ENCODE measurements at places on chromosomes 2 and 18.
A peak's percentile ranks its signal among the peaks of the same experiment; 100 is the strongest.

DNA sequence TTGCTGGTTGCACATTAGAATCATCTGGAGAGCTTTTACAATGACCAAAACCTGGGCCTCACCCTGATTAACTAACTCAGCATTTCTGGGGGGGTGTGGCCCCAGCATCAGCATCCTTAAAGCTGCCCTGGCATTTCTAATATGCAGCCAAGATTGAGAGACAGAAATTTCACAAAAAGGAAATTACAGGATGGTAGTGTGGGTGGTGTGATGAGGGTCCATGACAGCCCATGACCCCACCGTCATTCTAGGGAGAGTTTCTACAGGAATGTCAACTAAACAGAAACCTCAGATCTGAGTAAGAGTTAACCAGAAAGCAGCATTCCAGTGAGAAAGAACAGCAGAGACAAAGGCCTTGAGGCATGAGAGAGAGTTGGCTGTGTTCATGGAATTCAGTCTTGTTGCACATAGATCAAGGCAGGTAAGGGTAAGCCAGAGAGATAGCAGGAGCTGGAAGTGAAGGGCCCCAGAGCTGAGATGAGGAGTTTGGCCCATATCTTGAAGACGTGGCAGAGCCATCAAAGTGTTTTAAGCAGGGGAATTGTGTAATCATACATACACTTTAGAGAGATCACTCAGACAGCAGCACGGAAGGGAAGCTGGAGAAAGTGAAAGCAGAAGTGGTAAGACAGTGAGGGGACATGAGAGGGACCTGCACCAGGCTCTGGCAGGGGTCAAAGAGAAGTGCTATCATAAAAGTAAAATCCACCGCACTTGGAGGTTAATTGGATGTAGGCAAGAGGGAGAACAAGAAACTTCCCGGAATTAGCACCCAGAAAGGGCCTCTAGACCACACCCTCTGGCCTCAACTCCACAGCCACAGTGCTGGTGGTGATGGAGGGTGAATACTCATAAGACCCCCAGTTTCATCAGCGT, 7.8 kb upstream of the TRABD2A start:
- no peak for DNase-seq

GRCh38 chr2:163467251-163467630, 268.6 kb downstream of the FIGN start:
- no peak for DNase-seq

DNA sequence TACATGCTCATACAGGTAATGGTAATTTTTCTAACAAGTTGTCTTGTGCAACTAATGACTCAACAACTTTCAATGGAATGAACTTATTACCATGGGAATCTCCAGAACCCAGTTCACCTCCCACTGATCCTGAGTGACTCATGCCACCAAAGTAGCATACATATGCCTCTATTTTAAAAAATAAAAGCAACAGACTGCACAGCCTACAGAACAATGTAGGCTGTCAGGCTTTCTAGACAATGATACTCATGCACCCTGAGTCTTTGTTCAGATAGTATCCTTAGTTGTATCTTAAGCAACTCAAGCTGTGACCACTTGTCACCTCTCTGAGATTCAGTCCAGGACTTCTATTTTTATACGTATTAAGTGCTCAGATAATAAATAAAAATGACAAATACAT, 531.0 kb upstream of the SETBP1 start:
- no peak for DNase-seq

DNA sequence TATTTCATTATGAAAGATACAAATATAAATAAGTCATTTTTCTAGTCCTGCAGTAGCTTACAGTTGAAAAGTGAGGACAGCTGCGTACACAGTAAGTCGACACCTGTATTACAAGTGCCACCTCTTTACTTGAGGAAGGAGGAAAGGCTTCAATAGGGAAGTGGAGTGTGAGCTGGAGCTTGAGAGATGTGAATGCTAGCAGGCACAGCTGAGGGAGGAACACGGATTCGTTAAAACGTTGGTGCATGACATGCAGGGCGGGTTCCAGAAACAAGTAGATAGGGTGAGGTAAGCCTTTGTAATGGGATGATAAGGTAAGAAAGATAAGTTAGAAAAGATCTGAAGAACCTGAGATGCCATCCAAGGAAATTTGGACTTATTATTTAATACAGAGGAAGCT, 98.1 kb upstream of the CSRNP3 start:
- peak; percentile 83 for DNase-seq

DNA sequence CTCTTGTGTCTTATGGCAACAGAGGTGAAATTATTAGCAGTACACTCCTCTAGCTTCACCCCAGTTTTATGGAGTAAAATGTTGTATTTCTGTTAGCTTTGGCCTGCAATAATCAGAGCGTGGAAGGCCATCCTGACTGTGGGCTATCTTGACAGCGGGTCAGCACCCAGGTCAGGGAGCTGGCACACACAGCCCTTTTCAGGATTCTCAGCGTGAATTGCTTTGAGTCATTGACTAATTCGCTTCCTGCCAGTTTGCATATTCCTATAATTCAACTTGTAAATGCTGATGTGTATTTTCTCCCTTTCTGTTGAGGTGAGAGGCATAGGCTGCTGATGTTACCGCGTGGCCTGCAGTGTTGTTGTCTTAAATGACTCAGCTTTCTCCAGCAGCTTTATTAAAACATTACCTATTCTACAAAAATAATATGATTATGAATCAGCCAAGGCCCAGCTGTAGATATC, 109.6 kb upstream of the EML6 start:
- DNase-seq = no peak

GRCh38 chr18:71045331-71046065, 756.7 kb downstream of the SOCS6 start:
- DNase-seq = no peak

GRCh38 chr2:26740890-26741302, 23.2 kb upstream of the SLC35F6 start:
- DNase-seq = no peak

GRCh38 chr2:189002079-189002478, 27.9 kb downstream of the COL3A1 start:
- DNase-seq = no peak

DNA sequence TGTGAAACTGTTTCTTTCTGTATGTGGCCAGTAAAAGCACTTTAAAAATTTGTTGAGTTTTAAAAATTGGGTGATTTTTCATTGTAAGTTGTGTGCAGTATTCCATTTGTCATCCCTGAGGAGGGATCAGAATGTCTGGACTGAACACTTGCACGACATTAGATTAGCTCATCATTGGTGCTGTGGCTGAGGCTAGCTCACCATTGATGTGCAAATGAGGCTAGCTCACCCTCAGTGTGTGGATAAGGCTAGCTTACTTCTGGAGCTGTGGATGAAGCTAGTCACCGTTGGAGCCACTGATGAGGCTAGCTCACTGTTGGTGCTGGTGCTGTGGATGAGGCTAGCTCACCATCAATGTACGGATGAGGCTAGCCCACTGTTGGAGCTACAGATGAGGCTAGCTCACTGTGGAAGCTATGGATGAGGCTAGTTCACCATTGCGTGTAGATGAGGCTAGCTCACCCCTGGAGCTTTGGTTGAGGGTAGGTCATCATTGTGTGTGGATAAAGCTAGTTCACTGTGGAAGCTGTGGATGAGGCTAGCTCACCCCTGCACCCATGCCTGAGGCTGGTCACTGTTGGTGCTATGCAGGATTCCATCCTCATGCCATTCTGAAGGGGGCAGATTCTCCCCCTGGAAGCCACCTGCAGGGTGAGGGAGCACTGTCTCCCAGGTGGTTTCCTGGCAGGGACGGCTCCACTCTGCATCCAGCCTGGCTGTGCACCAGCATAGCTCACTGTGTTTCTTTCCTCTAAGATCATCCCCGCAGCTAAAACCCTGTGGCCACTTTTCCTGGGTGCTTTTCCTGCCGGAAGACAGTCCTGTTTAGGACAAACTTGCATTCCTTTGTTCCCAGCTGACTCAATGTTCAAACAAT, 101.1 kb downstream of the TWIST2 start:
- DNase-seq = no peak

GRCh38 chr2:136361521-136361920, 243.6 kb upstream of the CXCR4 start:
- no peak for DNase-seq

DNA sequence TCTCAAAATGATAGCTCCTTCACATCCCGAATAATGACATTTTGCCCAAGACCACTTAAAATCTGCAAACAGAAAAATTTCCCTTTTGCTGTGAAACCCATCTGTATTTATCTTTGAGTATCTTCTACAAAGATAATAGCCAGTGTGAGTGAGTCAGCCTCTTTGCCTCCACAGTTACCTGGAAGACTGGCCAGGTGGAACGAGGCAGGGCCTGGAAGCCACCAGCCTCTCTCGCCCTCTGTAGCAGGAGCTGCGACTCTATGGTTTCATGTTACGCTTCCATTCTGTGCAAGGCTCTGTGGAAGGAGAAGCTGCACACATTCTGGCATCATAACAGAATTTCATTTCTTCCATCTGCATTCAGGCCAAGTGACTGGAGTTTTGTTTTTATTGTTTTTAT, 9.5 kb downstream of the ELP2 start:
- no peak for DNase-seq

GRCh38 chr2:111118981-111119821, 1.5 kb upstream of the BCL2L11 start:
- no peak for DNase-seq

- DNase-seq = no peak
These were observed 165.9 kb upstream of the STON1 start for GRCh38 chr2:48364100-48364499.

GRCh38 chr2:86023366-86023712, 82.3 kb downstream of the POLR1A start:
- no peak for DNase-seq

GRCh38 chr2:86477349-86477748, 36.2 kb downstream of the KDM3A start:
- no peak for DNase-seq

- DNase-seq = peak; percentile 45
These were observed 92.4 kb upstream of the RMDN2 start for GRCh38 chr2:37832590-37833197.

- no peak for DNase-seq
These were observed 487.2 kb upstream of the GCFC2 start for GRCh38 chr2:76197842-76198448.

GRCh38 chr2:134406311-134406710, 152.4 kb downstream of the MGAT5 start:
- no peak for DNase-seq

GRCh38 chr18:22983175-22983574, 50.0 kb downstream of the RBBP8 start:
- no peak for DNase-seq

GRCh38 chr18:79911344-79912270, 39.8 kb downstream of the SLC66A2 start:
- no peak for DNase-seq

GRCh38 chr2:109382226-109382895, 231.4 kb downstream of the SEPTIN10 start:
- DNase-seq = no peak

GRCh38 chr2:65227020-65227455, 593 bp upstream of the ACTR2 start:
- no peak for DNase-seq

GRCh38 chr18:12032786-12033642, 51.7 kb downstream of the IMPA2 start:
- DNase-seq = no peak

- DNase-seq = no peak
These were observed 146.4 kb downstream of the MYT1L start for GRCh38 chr2:2184549-2185249.

DNA sequence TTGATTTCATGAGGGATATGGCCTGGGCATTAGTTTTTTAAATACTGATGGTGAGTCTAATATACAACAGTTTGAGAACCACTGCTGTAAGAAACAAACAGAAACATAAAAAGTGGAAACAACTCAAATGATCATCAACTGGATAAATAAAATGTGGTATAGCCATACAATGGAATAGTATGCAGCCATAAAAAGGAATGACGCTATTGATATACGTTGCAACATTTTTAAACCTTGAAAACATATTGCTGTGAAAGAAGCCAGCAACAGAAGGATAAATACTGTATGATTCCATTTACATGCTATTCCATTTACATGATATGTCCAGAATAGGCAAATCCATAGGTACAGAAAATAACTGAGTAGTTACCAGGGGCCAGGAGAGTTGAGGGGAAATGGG, 6.5 kb downstream of the NFE2L2 start:
- DNase-seq = no peak

DNA sequence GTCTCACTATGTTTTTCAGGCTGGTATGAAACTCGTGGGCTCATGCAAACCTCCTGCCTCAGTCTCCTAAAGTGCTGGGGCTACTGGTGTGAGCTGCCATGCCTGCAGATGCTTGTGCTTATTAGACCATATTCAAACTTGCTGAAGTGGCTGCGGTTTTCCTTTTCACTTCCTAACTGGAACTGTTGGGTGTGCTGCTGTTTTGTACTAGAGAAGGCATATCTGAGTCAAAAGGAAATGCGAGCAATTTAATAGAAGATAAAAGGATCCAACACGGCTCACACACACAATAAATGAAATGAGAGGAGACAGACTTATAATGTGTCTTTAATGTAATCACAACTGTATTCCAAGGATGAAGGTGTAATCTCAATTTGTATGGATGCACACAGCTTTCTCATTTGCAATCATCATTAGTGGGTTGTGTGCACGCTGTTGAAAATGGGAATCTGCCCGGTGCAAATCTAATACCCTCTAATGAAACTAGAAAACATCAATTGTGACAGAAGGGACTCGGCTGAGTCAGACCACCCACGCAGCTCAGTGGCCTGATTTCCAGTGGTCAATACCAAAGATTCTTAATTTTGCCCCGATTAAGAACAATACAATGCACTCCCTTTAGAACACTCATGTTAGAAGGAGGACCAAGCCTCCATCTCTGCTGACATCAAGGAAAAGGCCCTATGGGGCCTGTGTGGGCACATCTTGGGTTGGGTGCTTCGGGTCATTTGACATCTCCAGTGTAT, 532.7 kb downstream of the TDRD15 start:
- DNase-seq = no peak

- no peak for DNase-seq
These were observed 12.4 kb downstream of the ASAP2 start for GRCh38 chr2:9219027-9219445.

GRCh38 chr2:20430461-20431300, 16.2 kb upstream of the RHOB start:
- DNase-seq = no peak

- no peak for DNase-seq
These were observed 364.0 kb downstream of the LPIN1 start for GRCh38 chr2:12110481-12110880.

GRCh38 chr2:98468621-98469236, 24.1 kb downstream of the INPP4A start:
- DNase-seq = no peak

All from NCI-H1105 (cell line).